ENCODE measurements at places on chromosomes 5 and 9.

GRCh38 chr9:74500584-74500924, 3.4 kb downstream of the RORB start:
- no peak for DNase-seq

DNA sequence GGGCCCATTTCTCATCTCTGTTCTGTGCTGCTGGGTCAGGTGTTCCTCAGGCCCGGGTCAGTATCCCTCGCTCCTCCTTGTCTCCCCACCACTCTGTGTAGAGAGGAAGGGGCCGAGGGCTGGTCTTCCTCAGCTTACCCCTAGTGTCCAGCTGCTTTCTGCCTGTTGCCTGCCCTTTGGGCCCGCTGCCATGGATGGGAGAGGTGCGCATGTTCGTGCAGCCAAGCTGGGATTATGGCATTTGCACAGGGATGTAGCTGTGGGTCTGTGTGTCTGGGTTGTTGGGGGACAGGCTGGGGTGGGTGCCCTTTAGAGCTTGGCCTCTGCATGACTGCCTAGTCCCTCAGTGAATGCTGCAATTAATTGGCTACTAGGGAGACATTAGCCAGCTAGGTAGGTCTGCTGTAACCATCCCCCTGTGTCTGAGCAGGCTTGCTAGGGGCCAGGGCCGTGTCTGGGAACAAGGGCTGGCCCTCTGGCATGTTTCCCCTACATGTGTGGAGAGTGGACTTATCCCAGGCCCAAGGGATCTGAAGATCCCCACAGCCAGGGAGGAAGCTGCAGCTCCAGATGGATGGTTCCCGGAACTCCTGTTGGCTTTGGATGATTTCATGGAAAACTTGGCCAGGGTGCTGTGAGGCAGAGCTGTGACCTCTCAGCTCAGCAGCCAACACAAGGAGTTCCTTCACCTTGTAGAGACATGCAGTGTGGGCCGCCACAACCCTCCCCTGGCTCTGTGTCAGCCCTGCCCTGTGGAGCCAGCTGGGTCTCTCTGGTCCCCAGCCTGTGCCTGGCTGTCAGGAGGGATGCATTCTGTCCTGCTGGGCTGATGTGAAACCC, 161.9 kb downstream of the MACROH2A1 start:
- DNase-seq, result no peak

DNA sequence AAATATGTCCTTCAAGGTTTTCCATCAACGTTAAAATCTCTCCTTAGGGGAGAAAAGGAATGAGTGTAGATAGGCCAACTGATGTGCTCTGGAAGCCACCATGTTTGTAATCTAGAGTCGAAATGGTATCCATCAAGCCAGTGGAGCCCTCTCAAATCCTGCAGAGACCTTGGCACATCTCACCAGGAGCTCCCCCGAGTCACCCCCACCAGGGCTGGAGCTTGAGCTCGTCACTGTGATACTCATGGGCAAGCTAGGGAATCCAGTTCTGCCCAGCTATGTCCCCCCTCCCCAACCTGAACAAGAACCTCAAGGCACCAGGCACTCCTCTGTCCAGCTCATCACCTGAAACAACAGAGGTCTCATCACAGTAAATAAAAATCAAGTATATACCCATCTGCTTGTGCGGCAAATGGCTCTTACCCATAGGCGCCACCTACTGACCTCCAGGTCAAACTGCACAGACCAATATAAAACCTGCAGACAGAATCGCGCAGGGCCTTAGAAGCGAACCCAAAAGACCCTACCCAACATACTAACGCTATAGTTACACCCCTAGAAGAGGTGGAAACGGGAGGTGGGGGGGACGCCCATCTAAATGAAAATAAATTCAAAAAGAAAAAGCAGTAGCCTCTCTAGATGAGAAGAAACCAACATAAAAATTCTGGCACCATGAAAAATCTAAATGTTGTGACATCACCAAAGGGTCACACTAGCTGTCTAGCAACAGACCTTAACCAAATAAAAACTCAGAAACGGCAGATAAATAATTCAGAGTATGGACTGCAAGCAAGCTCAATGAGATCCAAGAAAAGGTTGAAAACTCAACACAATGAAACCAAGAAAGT, 75.0 kb downstream of the TTC39B start:
- no peak for DNase-seq

DNA sequence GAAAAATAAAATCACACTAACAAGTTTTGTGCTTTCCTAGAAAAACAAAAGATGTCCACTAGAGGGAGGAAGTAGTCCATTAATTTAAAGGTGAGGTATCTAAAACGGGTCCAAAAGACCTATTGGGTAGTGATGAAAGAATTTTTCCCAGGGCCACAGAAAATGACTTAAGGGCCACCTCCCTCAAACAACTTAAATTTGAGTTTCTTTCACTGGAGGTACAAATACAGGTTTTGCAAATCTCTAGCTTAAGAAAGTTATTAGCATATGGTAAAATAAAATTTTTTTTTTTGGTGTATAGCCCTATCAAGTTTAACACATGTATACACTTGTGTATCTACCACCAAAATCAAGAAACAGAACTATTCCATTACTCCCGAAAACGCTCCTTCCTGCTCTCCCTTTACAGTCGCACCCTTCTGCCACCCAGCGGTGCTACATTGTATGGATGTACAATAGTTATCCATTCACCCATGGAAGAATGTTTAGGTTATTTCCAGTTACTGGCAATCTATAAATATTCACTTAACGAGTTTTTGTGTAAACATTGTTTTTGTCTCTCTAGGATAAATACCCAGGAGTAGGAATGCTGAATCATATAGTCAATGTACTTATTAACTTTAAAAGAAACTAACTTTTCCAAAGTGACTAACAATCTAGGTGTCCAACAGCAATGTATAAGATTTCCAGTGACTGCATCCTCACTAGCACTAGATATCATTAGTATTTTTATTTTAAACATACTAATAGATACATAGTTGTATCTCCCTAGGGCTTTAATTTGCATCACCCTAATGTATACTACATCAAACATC, 21.9 kb downstream of the DEPDC1B start:
- DNase-seq, result peak; percentile 20

DNA sequence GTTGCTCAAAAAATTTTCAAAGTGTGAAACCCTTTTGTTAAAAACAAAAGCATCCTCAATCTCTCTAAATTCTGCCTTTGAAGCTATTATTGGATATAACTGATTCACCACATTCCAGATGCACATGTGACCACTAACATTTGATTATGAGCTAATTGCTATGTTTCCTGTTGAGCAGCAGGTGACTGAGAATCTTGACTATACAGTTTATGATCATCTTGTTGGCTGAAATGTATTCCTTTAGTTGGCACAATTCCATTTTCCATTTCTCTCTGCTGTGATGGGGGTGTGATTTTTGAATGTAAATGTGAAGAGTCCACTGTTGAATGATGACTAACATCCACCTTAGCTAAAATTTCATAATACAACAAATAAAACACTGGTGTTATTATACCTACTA, 10.7 kb downstream of the LYSMD3 start:
- no peak for DNase-seq

Measured in NCI-H1694 (cell line).